ENCODE measurements at places on chromosomes 1 and 21.
A peak's percentile ranks its signal among the peaks of the same experiment; 100 is the strongest.

DNA sequence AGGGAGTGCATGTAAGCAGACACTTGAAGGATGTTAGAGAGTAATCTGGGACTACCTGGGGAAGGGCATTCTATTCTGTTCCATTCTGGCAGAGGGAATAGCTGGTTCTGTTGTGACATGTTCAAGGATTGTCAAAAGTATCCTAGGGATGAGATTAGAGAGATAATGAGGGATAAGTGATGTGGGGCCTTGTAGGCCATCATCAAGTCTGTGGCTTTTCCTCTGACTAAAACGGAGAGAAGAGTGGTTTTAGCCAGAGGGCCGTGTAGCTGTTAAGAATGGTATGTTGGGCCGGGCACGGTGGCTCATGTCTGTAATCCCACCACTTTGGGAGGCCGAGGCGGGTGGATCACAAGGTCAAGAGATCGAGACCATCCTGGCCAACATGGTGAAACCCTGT lies 23.6 kb downstream of the TGFB2 start:
- DNase-seq: no peak

- DNase-seq: no peak
Observed at GRCh38 chr1:54842963-54843362, 41.8 kb upstream of the TTC22 start.

- peak; percentile 84 for DNase-seq
Observed at GRCh38 chr1:159854693-159855192, 7.7 kb downstream of the VSIG8 start.

GRCh38 chr21:44263221-44263760 lies 1.6 kb upstream of the DNMT3L start:
- DNase-seq: no peak

DNA sequence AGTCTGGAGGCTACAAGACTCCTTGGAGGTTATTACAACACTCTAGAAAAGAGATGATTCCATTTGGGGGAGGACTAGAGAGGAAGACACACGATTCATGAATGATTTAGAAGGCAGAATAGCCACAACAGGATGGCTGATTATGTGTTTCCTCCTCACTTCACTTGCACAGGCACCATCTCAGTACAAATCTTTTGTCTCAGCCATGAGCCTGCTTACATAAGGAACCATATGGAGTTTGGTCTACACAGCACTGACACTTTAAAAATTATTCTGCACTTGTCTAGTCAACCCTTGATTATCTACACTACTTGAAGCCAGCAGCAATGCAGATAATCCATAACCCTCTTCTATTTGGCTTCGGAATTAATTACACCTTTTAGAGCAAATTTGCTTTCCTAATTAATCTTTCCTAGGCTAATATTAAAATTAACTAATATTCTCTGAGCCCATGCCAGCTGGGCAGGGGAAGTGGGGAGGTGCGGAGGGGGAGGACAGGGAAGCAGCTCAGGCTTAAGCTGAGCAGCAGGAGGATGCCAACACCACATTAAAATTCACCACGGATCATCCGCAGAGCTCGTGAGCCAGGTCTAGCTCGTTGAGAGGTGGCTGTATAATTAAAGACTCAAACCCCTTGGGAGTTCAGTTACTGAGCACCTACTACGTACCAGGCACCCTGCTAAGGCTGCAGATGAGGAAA lies 3.2 kb upstream of the LEMD1 start:
- DNase-seq: no peak

DNA sequence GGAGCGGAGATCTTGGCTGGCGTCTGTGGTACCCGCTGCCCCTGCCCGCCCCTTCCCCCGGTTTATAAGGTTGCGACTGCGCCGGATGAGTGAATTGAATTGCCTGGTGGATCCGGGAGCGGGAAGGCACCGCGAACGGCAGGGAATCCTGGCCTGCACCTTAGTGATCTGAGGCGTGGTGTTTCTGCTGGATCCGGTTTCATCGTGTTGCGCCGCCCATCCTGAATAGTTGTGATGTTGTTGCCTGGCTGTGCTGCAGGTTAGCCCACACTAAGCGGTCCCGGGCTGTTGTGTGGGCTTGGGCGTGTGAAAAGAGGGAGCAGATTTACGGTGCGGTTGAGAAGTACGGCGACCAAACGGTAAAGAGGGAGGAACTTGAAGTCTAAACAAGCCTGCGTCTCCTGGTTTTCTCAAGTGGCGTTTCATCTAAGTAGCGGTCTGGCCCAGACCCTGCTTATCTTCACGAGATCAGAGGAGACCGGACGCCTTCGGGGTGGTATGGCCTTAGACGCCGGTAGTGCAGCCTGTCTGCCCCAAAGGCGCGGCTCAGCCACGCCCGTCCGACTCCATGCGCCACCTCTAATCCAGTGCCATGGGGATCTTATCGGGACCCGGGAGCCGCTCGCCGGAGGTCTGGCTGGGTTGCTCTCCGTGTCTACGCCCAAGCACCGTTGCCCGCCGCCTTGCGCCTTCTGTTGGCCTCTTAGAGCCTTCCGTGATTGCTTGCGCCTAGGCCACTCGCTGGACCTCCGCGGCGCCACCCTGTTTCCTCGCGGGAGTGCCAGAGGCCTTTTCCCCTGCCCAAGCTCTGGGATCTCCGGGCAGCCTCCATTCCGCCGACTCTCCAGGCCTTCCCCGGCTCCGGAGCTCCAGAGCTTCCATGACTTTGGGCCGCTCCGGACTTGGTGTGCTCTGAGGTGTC lies 87.5 kb upstream of the RHOU start:
- no peak for DNase-seq

- DNase-seq: peak; percentile 62
Observed at GRCh38 chr1:205669341-205670149, 10.8 kb downstream of the SLC45A3 start.

All from putamen (tissue), 1 donor.